ENCODE measurements at places on chromosomes 11 and 22.

- no peak for DNase-seq
- H3K4me3 ChIP-seq = no peak overlapping the region
- H3K36me3 ChIP-seq = peaks cover 12% of the 10 kb centered on the region
- H3K27ac ChIP-seq = no peak overlapping the region
- H3K27me3 ChIP-seq = peaks cover 9% of the 10 kb centered on the region
Measured at GRCh38 chr11:129544691-129545090, 169.0 kb downstream of the BARX2 start.

DNA sequence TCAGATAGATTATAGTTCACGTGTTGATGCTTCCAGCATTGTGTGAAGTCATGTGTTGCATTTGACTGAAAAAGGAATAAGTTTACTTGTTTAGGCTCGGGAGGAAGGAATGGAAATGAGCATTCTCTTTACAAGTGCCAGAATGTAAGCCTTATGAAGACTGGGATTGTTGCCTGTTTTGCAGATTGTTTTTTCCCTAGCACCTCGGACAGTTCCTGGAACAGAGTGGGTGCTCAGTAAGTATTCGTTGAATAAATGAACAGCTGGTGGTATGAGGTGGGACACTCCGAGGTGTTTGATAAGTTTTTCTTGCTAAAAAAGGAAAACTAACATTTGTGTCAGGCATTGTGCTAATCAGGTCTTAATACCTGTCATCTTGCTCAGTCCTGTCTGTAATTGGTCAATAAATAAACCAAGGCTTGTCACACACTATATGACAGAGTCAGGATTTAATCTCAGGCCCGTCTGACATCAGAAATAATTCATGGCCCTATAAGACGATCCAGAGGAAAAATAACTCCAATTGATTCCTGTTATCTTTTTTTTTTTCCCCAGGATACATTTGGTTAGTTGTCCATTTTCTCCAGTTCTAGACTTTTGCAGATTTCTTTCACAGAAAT lies 304.7 kb downstream of the NELL1 start:
- H3K36me3 ChIP-seq = no peaks in the 10 kb centered on the region
- H3K4me1 ChIP-seq = no peaks in the 10 kb centered on the region
- H3K4me3 ChIP-seq = no peak overlapping the region
- H3K27me3 ChIP-seq = no peaks in the 10 kb centered on the region

GRCh38 chr11:118223570-118223969 lies 1.2 kb downstream of the JAML start:
- no peaks in the 10 kb centered on the region for H3K36me3 ChIP-seq
- H3K4me1 ChIP-seq = no peaks in the 10 kb centered on the region
- H3K27me3 ChIP-seq = peaks cover 62% of the 10 kb centered on the region
- no peak for DNase-seq

DNA sequence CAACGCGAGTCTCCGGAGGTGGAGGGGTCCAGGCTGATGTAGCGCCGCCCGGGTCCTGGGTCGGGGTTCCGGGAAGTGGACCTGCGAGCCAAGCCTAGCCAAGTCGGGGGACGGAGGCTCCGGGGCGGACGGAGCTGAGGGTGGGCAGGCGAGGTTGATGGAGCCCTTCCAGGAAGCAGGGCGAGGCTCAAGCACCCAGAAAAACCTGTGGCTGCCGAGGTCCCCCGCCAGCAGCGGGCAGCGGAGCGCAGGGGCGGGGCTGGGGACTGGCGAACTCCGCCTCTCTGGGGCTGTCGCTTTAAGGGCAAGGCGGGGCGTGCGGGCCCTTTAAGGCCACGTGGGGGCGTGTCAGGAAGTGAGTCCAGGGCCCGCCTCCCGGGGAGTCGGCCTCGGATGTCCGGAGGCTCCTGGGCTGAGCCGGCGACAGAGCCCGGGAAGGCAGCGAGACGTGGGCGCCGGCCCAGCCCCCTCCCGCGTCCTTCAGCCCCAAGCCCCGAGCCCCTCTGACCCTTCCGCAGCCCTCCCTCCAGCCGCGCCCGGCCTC lies at the start of gene SLC35C1:
Gene SLC35C1 (plus strand): TSS at position 389 of the 544 bp plus-strand sequence. CDS start 653 bp downstream, outside the sequence.
- peak; percentile 98 for DNase-seq
- no peak within 1 kb of the TSS for H3K27ac ChIP-seq
- peak within 1 kb of the TSS; percentile 91 for H3K4me3 ChIP-seq
- peaks cover 6% of the 10 kb centered on the region for H3K36me3 ChIP-seq

GRCh38 chr22:29072193-29072978 lies 449 bp upstream of the KREMEN1 start:
- no peaks in the 10 kb centered on the region for H3K36me3 ChIP-seq
- H3K27me3 ChIP-seq = peaks cover 22% of the 10 kb centered on the region
- peak; percentile 89 for DNase-seq
- peak overlapping the region; percentile 75 for H3K4me3 ChIP-seq
- H3K27ac ChIP-seq = no peak overlapping the region
- peaks cover 56% of the 10 kb centered on the region for H3K4me1 ChIP-seq

GRCh38 chr11:60130496-60130895 lies 42.0 kb downstream of the MS4A2 start:
- no peak overlapping the region for H3K27ac ChIP-seq
- no peak overlapping the region for H3K4me3 ChIP-seq
- no peaks in the 10 kb centered on the region for H3K27me3 ChIP-seq
- H3K4me1 ChIP-seq = no peaks in the 10 kb centered on the region
- DNase-seq = peak; percentile 18

GRCh38 chr11:107706531-107706930 lies 5.3 kb downstream of the SLN start:
- H3K36me3 ChIP-seq = no peaks in the 10 kb centered on the region
- no peak overlapping the region for H3K27ac ChIP-seq
- no peak for DNase-seq

- peaks cover 87% of the 10 kb centered on the region for H3K36me3 ChIP-seq
- peaks cover 8% of the 10 kb centered on the region for H3K27me3 ChIP-seq
- peak overlapping the region; percentile 38 for H3K27ac ChIP-seq
Measured at GRCh38 chr11:36110668-36111410, 167.0 kb downstream of the LDLRAD3 start.

DNA sequence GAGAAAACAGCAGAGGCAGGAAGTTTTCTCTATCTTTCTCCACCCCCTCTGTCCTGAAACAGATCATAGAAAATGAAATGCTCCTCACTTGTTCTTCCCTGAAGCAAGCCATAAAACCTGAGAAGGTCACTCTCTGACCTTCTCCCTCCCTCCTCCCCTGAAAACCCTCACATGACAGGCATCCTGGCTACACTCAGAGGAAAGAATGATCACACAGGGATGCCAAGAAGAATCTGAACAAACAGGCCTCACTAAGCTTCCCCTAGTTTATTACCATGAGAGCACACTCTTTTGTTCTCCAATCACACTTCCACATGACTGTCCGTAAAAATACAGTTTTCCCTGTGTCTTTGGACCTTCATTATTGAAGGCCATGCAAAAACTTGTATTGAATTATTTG lies 300.1 kb downstream of the BUD13 start:
- peaks cover 64% of the 10 kb centered on the region for H3K4me1 ChIP-seq
- no peak for DNase-seq
- H3K27ac ChIP-seq = peak overlapping the region; percentile 93
- H3K4me3 ChIP-seq = peak overlapping the region; percentile 52

DNA sequence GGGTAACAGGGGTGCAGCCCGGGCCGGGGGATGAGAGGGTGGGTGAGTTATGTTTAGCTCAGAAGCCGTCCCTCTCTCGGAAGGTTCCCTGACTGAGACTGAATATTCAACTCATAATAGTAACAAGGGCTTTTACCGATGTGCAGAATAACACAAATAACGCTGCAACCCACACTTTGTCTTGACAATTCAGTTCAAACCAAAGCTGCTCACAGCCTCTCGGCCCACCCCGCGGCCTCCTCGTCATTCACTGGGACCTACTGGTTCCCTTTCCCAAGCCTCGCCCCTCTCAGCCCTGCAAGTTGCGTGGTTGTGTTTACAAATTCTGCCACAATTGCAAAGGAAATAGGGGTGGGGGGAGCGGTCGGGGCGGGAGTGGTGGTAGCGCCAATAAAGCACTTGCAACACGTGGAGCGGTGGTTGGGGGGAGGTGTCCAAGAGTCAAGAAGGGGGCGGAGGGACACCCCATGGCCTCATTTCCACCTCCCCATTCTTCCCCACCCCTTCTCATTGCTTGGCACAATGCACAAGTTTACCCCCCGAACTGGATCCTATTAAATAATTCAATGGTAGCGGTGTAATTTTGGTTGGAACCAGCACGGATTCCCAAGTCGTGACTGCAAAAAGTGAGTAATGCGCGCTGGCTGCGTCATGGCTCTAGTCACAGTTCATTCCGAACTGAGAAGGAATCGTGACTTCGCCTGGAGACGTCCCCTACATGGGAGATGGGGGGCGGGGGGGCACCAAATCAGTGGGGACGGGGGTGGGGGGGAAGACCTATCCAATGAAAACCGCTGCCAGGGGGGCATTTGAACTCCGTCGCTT lies 102.0 kb upstream of the HSD17B12 start:
- H3K27ac ChIP-seq = no peak overlapping the region
- H3K36me3 ChIP-seq = no peaks in the 10 kb centered on the region
- peaks cover 100% of the 10 kb centered on the region for H3K27me3 ChIP-seq
- H3K4me1 ChIP-seq = peaks cover 41% of the 10 kb centered on the region
- DNase-seq = no peak

Measured in nephron progenitor cell (in vitro differentiated cells).